ENCODE measurements at places on chromosomes 5 and 9. TPM values are rescaled to one million over a fixed set of nuclear protein-coding genes. Genes with fewer than 3 reads are reported as not detected.
A peak's percentile ranks its signal among the peaks of the same experiment; 100 is the strongest.

GRCh38 chr5:109705596-109705995 is 15.9 kb downstream of the MAN2A1 start:
- H3K27ac ChIP-seq, result no peak overlapping the region
- no peak for DNase-seq
- no peaks in the 10 kb centered on the region for H3K27me3 ChIP-seq
- H3K36me3 ChIP-seq, result no peaks in the 10 kb centered on the region
- peaks cover 44% of the 10 kb centered on the region for H3K4me1 ChIP-seq

GRCh38 chr5:142206801-142207200 is 98.2 kb downstream of the NDFIP1 start:
- H3K4me3 ChIP-seq, result no peak overlapping the region
- no peaks in the 10 kb centered on the region for H3K27me3 ChIP-seq
- H3K4me1 ChIP-seq, result no peaks in the 10 kb centered on the region
- no peaks in the 10 kb centered on the region for H3K36me3 ChIP-seq
- H3K27ac ChIP-seq, result no peak overlapping the region
- no peak for DNase-seq

- DNase-seq, result no peak
- no peaks in the 10 kb centered on the region for H3K4me1 ChIP-seq
- no peak overlapping the region for H3K4me3 ChIP-seq
- peaks cover 2% of the 10 kb centered on the region for H3K27me3 ChIP-seq
Measured at GRCh38 chr9:100465274-100465673, 7.7 kb upstream of the TMEFF1 start.

DNA sequence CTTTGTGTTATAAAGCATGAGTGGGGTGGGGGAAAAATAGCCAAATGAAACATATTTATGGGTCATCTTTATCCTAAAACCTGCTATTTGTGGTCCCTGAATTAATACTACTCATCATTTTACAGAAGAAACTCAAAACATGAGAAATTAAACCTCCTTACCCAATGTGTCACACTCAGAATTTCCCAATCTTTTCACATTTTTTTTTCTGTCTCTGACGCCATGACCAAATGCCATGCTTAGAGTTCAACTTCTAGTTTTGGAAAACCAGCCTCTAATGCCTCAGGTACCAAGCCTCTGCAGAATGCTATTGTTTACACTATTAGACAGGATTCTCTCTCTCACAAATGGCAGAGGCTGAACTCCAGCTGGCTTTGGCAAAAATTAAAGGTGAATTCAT is 505.5 kb upstream of the WWC1 start:
- H3K36me3 ChIP-seq, result no peaks in the 10 kb centered on the region
- H3K4me3 ChIP-seq, result no peak overlapping the region
- no peaks in the 10 kb centered on the region for H3K27me3 ChIP-seq

DNA sequence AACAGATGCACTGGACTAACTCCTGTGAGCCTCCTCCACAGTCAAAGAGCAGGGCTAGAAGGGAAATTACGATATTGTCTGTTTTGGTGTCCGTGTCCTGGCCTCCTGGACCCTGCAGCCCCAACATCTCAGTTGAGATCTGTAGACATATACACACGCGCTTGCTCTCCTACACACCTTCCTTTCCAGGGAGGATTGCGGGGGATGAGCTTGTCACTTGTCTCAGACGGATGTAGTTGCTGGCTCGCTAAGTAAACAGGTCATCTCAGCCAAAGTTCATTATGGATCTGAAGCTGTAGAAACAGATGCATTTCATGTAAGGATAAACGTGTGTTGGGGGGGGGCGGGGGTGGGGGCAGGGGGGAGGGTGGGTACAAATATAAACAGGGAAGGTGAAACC is 549.3 kb downstream of the CCDC171 start:
- no peaks in the 10 kb centered on the region for H3K27me3 ChIP-seq
- no peak for DNase-seq
- H3K4me1 ChIP-seq, result no peaks in the 10 kb centered on the region
- no peaks in the 10 kb centered on the region for H3K36me3 ChIP-seq

DNA sequence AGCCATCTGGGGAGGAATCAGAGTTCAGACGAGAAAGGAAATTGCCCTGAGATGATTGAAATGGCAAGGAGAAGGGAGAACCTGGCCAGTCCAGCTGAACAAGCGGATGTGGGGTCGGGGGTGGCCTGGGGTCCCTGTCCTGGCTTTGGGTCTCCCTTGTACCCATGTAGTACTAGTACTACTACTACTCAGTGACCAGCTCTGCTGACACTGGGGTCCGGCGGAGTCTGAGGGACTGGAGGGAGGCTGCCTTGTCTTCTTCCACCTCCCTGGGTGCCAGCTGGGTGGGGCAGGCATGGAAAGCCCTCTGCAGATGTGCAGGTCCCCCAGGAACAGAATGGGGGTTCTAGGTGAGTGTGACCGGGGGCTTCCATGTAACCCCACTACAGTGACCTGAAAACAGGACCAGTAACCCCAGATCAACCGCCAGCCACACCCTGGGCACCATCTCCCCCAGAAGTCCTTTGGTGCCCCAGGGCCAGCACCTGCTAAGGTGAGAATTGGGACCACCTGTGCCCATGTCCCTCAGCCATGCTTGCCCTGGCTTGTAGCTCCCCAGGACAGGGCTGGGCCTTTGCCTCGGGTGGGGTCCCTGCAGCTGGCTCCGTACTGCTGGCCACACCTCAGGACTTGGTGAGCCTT is 89.1 kb upstream of the COL5A1 start:
- H3K27ac ChIP-seq, result no peak overlapping the region
- no peaks in the 10 kb centered on the region for H3K27me3 ChIP-seq
- H3K4me3 ChIP-seq, result no peak overlapping the region
- peaks cover 2% of the 10 kb centered on the region for H3K4me1 ChIP-seq
- no peaks in the 10 kb centered on the region for H3K36me3 ChIP-seq

GRCh38 chr5:161085056-161085455 is 233.0 kb upstream of the ATP10B start:
- H3K4me1 ChIP-seq, result no peaks in the 10 kb centered on the region
- no peak overlapping the region for H3K4me3 ChIP-seq
- no peaks in the 10 kb centered on the region for H3K27me3 ChIP-seq

DNA sequence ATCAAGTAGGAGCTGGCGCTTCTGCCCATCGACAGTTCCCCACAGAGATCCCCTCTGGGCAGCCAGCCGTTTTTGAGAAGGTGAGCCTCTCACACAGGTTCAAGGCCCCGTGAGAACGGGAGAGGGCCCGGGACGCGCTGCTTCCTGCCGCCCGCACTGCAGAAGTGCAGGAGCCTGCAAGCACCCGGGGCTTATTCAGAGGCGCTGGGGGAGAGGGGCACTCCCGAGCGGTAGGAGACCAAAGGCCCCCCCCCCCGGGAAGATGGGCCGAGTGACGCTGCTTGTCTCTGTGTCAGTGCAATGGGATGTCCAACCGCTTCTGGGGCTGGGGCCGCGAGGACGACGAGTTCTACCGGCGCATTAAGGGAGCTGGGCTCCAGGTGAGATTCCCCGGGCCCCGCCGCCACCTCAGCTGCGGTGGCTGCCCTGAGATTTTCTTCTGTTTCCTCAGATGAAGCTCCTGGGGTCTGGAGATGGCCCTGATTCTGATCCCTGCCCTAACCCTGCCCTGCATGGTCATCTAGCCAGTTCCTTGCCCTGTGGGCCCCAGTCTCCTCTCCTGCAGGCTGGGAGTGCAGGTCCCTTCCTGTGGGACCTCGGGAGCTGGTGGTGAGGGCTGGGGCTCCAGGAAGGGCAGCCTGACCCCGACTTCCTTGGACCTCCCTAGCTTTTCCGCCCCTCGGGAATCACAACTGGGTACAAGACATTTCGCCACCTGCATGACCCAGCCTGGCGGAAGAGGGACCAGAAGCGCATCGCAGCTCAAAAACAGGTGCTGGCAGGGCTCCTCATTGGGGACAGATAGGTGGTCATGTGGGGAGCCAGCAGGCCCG is 8.5 kb downstream of the B4GALT7 start:
- H3K4me3 ChIP-seq, result no peak overlapping the region
- H3K4me1 ChIP-seq, result peaks cover 6% of the 10 kb centered on the region
- DNase-seq, result no peak

GRCh38 chr9:126849591-126850225 is 10.7 kb upstream of the ZBTB34 start:
- H3K27me3 ChIP-seq, result peaks cover 8% of the 10 kb centered on the region
- H3K4me3 ChIP-seq, result no peak overlapping the region
- no peaks in the 10 kb centered on the region for H3K4me1 ChIP-seq
- H3K36me3 ChIP-seq, result no peaks in the 10 kb centered on the region

GRCh38 chr5:134176511-134177368 is at the start of gene SKP1:
Gene SKP1 (minus strand): TSS chr5:134176950. CDS start chr5:134174022, 2,928 bp downstream.
- peak; percentile 84 for DNase-seq
- H3K36me3 ChIP-seq, result peaks cover 17% of the 10 kb centered on the region
- peak within 1 kb of the TSS; percentile 95 for H3K4me3 ChIP-seq
- H3K27ac ChIP-seq, result peak within 1 kb of the TSS; percentile 99
- peaks cover 18% of the 10 kb centered on the region for H3K4me1 ChIP-seq

DNA sequence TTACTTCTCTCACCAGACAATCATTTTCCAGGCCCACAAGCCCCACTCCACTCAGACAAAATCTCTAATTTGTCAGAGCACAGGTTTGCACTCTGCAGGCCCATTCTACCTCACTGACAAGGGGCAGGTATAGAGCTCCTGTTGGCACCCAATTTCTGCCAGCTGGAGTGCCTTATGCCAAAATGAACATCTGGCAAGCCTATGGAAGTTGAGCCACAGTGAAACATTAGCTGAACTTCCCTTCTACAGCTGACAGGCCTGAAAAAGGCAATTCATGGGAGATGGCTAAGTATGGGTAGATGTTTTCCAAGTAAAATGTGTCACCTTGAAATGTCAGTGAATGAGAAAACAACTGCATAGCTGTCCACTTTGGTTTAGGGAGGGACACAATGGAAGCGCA is 87.0 kb downstream of the SPOCK1 start:
- no peak overlapping the region for H3K27ac ChIP-seq
- no peak for DNase-seq
- H3K36me3 ChIP-seq, result no peaks in the 10 kb centered on the region
- H3K4me1 ChIP-seq, result no peaks in the 10 kb centered on the region
- H3K27me3 ChIP-seq, result no peaks in the 10 kb centered on the region
- H3K4me3 ChIP-seq, result no peak overlapping the region

- H3K4me3 ChIP-seq, result peak within 1 kb of the TSS; percentile 53
- peak; percentile 89 for DNase-seq
- H3K4me1 ChIP-seq, result peaks cover 16% of the 10 kb centered on the region
- peaks cover 5% of the 10 kb centered on the region for H3K36me3 ChIP-seq
- H3K27me3 ChIP-seq, result no peaks in the 10 kb centered on the region
Measured at GRCh38 chr5:145936401-145937131, at the start of gene SH3RF2. Gene SH3RF2 (plus strand): TSS chr5:145936578. CDS start chr5:145937929, 1,351 bp downstream.

Gene IFNA21
- 0.13 TPM for polyA plus RNA-seq

Gene FUT7
- polyA plus RNA-seq, result 0.69 TPM

GRCh38 chr9:16306586-16306985 is 563.9 kb downstream of the BNC2 start:
- DNase-seq, result no peak
- H3K36me3 ChIP-seq, result no peaks in the 10 kb centered on the region
- H3K4me1 ChIP-seq, result peaks cover 14% of the 10 kb centered on the region
- no peaks in the 10 kb centered on the region for H3K27me3 ChIP-seq
- H3K4me3 ChIP-seq, result no peak overlapping the region

Gene TXNDC15
- 39.0 TPM for polyA plus RNA-seq

Gene IFNA13
- polyA plus RNA-seq, result 0.12 TPM

- H3K4me3 ChIP-seq, result no peak overlapping the region
- DNase-seq, result no peak
- no peaks in the 10 kb centered on the region for H3K36me3 ChIP-seq
- no peaks in the 10 kb centered on the region for H3K4me1 ChIP-seq
Measured at GRCh38 chr9:4371108-4371507, 71.2 kb upstream of the GLIS3 start.

Gene MRPL22
- polyA plus RNA-seq, result 35.7 TPM

Gene ERCC8
- 10.4 TPM for polyA plus RNA-seq

DNA sequence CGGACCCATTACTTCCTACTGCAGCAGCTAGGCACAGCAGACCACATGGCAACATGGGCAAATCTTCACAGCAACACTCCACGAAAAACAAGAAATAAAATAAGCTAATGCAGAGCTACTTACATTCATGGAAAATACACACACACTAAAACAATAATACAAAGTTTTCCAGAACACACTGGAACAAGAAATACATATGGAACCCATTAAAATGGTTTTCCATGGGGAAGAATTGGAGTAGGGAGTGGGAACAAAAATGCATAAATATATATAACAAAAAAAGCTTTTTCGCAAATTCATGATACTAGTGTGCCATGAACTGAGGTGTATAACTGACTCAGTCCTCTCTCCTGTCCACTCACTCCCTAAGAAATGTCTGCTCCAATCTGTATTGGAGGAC is 8.3 kb downstream of the ADAMTS12 start:
- H3K27ac ChIP-seq, result no peak overlapping the region
- H3K27me3 ChIP-seq, result no peaks in the 10 kb centered on the region
- H3K36me3 ChIP-seq, result no peaks in the 10 kb centered on the region
- no peaks in the 10 kb centered on the region for H3K4me1 ChIP-seq

Gene REEP2
- polyA plus RNA-seq, result 38.6 TPM

Gene OR2S2
- not detected for polyA plus RNA-seq

DNA sequence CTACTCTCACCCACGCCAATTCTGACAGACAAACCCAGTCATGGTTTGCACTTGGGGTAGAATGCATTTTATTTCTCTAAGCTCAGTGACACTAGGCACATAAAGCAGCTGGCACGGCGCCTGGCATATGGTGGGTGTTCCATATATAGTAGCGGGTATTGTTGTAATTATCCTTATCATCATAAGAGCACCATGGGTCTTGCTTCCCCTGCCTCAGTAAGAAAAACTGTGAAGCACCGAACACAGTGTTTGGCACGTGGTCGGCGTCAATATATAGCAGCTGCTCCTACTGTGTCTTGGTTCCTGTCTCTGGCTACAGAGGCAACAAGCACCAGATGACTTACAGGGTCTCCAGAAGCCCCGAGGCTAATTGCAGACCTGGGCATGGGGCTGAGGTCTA is 194.1 kb upstream of the PANK3 start:
- no peak overlapping the region for H3K27ac ChIP-seq
- peaks cover 18% of the 10 kb centered on the region for H3K27me3 ChIP-seq
- no peaks in the 10 kb centered on the region for H3K4me1 ChIP-seq
- H3K36me3 ChIP-seq, result no peaks in the 10 kb centered on the region
- DNase-seq, result no peak

DNA sequence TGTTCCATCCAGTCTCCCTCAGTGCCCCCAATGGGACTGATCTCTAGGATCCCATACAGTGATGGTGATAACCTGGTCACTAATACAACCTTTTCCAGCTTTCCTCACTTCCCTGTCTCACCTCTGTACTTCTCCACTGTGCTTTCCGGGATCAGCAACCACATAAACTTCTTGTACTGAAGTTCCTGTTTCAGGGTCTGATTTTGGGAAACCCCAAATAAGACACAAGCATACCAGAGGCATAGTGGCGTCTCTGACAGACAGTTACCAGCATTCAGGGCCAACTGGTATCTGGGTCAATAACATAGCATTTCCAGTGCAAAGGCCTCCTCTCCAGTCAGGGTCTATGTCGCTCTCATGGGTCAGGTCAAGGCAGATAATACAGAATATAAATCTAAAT is 64.3 kb downstream of the GLDC start:
- no peak overlapping the region for H3K4me3 ChIP-seq
- DNase-seq, result no peak
- H3K4me1 ChIP-seq, result no peaks in the 10 kb centered on the region
- no peaks in the 10 kb centered on the region for H3K27me3 ChIP-seq
- no peak overlapping the region for H3K27ac ChIP-seq

All from large intestine (tissue), 12 donors.